ENCODE measurements at places on chromosomes 3 and 15. TPM values are rescaled to one million over a fixed set of nuclear protein-coding genes. Genes with fewer than 3 reads are reported as not detected.

Gene KBTBD13
- total RNA-seq: not detected

Gene GOLGA6B
- not detected for total RNA-seq

Gene CAMP
- 0.29 TPM for total RNA-seq

Gene MYRIP
- total RNA-seq: 0.20 TPM

Gene PLS1
- total RNA-seq: 0.66 TPM

Gene ADGRG7
- total RNA-seq: not detected

Gene PSTPIP1
- total RNA-seq: 33.7 TPM

Gene PTPN23
- 50.3 TPM for total RNA-seq

Data from activated B cell treated with CpG ODN at 0.5 μM for 24 hours (primary cell).